ENCODE measurements at places on chromosomes 5 and 9.

- no peak for DNase-seq
These were observed 579.7 kb upstream of the CDH10 start for GRCh38 chr5:25224316-25224982.

DNA sequence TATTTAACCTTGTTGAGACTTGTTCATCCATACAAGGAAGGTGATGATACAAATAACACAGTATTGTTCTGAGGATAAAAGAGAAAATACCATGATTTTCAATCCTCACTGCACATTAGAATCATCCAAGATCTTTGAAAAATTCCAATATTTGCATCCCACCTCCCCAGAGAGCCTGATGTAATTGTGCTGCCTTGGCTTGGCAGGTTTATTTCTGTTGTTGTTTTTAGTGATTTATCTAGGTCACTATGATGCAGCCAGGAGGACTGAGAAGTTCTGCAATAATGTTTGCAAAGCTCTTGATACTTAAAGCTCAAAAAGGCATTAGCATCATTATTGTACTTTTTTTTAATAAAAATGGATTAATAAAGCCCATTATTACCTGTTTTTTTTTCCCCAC lies 67.0 kb upstream of the NMUR2 start:
- no peak for DNase-seq

- DNase-seq: no peak
These were observed 6.6 kb downstream of the IDNK start for GRCh38 chr9:83629433-83630104.

DNA sequence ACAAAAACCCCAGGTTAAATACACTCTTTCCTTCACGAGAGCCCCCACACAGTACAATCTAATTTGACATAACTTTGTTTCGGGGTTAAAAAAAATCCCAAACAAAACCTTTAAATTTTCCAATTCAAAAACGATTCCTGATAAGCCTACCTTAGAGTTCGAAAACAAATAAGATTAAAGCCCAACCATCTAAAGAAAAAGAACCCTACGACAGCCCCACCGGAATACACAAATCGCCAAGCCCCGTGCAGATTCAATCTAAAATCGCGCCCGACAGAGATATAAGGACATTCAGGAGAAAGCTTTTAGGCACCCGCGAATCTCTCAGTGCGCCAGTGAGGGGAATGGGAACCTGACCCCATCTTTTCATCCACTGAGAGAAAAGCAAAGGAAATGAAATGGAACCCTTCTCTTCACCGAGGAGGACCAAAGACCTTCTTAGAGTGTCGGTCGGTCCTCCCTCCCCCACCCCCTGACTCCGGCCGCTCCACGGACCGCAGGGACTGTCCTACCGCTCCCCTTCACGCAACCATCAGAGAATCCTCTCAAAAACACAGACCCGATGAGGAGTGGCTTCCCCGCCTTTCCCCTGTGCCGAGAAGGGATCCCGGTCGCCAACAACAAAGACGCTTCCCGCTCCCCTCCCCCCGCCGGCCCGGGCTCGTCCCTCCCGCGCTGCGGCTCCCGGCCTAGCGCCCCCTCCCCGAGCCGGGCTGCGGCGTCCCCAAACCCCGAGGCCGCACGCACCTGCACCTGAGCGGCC lies 925 bp downstream of the ABHD17B start:
- DNase-seq: peak; percentile 23

DNA sequence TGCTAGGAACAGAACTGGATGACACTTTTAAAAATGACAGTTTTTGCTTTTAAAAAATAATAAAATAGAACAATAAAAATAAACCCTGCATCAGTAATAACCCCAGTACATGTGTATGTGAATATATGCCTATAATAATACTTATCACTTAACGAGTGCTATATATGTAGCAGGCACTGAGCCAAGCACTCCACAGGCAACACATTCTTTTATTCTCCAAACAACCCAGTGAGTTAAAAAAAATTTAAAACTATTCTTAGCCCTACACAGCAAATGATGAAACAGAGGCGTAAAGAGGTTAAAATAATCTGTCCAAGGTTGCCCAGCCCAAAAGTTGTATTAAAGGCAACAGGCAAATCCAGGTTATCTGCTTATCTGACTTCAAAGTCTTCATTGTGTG lies 124.5 kb upstream of the SMIM23 start:
- DNase-seq: no peak

DNA sequence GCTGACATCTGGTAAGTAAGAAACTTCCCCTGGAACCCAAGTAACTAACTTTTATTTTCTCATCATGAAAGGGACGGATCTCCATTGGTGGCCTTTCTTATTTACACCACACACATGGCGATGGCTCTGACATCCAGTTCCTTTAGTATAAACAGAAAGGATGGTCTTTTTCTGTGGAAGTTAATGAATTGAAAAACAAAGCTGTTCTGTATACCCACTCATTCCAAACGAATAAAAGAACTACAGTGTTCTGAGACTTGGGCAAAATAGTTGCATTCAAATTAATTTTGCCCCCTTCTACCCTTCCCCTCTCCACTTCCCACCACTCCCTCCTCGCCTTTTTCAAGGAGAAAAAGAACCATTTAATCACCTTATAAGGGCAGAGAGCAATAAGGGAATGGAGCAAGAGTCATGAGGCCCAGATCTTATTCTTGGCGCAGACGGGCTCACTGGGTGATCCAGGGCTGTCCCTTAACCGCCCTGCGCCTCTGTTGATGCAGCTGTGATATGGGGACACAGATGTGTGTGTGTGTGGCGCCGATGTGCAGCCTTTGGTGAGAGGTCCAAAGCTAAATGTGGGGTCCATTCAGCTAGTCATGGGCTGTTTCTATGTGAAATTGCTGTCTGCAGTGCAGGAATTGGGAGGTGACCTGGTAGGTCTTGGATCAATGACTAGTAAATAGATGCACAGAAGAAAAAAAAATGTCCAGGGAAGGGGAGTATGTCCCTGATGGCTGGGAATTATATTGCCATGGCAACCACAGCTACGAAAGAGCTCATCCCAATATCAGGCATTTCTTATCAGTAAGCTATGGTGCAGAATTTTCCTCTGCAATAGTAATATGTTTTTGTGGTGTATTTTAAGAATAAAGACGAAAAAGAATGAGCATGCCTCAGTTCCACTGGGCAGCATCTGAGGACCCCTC lies 141.5 kb upstream of the ERCC6L2 start:
- no peak for DNase-seq

GRCh38 chr5:178312880-178313282 lies 80.3 kb upstream of the PHYKPL start:
- no peak for DNase-seq

- no peak for DNase-seq
These were observed 24.9 kb downstream of the GSN start for GRCh38 chr9:121292801-121293241.

GRCh38 chr9:89635816-89636215 lies 31.0 kb downstream of the GADD45G start:
- DNase-seq: peak; percentile 8

DNA sequence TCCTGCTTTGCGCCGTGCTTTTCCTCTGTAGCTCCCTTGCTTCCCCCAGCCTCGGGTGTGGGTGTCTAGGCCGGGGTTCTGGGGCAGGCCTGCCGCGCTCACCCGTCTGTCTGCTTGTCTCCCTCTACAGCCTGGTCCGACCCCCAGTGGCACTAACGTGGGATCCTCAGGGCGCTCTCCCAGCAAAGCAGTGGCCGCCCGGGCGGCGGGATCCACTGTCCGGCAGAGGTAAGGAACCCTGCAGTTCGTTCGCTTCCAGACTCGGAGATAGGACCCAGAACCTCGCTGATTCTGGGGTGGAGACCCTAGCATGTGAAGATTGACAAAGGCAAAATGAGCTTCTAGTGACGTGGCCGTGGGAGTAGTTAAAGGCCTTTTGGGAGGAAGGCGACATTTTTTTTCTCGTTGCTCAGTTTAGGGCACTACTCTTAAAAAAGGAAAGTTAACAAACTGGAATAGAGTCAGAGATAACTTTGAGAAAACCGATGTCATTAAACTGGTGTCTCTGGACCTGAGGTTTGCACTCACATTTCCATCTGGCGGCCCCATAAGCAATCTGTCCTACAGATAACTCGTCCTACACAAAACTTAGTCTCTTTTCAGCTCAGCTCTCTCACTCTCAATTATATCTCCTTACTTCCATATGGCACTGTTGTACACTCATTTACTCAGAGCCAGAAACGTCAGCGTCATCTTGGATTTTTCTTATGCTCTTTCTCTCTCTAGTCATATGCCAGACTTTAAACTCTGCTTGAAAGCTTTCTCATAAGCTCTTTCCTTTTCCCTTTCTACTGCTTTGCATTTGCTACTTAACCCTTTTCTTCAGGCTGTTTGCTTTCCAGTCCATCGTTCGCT lies 561 bp downstream of the SEC61B start:
- DNase-seq: no peak

GRCh38 chr5:148687871-148688270 lies 33.5 kb upstream of the HTR4 start:
- DNase-seq: no peak

DNA sequence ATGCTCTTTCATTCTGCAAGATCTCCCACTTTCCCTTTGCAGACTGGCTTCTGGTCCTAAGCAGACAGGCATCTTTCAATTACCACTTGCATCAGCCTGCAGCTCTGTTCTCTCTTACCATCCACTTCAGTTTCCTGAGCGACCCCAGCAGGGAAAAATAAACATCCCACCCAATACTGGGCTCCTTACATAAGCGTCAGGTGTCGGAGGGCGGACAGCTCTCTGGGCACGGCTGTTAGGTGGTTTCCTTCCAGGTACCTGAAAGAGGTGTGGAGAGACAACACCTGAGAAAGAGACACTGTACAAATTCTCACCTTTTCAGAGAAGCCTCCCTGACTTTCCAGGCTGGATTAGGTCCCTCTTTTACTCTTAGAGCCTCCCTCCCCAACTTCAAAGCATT lies 145.1 kb upstream of the PANK3 start:
- no peak for DNase-seq

GRCh38 chr9:4859035-4859434 lies 66.3 kb downstream of the RCL1 start:
- DNase-seq: no peak

GRCh38 chr5:1901983-1902382 lies 19.3 kb upstream of the IRX4 start:
- DNase-seq: no peak

DNA sequence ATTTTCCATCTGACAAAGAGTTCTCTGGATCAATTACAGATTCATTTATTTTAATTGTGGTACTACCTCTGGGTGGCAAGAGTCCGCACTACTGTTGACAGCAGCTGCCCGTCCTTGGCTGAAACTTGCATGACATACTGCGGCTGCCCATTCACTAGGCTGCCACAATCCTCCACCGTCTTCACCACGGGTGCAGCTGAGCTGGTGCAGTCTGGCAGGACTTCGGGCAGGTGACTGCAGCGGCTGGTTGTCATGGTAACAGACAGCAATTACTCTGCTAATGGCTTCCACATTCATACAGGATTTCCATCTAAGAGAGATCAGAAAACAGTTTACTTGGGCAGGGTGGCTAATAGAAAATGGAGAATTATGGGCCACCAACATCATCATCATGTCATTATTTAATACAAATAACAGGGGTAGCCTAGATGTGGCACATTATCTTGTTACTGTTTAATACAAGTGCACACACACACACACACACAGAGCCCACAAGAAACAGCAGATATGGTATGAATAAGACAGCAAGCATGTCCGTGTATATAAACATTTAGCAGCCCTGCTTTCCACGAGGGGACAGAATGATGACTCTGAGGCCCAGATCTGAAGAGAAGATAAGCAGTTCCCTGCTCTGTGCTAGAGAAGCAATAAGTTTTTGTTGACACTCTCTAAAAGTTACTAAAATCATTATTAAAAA lies 112.3 kb downstream of the MARCHF3 start:
- DNase-seq: peak; percentile 29

GRCh38 chr5:26295541-26295940 lies 742.8 kb downstream of the CDH9 start:
- DNase-seq: no peak

DNA sequence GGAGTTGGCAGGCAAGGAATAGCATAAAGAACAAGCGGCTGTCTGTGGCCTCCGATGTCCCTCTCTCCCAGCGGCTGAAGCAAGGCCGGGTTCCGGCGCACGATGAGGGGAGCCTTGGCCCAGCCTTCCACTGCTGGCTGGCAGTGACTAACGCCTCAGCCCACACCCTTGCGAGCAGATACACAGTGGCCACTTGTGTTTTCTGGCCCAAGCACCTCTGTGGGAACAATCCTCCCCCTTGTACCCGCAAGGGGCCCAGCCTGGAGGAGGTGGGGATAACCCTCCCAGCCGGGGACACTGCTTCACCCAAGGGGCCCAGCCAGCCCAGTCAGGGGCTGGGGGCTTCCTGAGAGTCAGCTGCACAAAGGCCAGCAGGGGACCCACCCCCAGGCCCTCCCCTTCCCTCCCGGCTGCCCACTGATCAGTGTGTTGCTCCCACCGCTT lies 23.2 kb downstream of the STK10 start:
- DNase-seq: peak; percentile 70

- DNase-seq: no peak
These were observed 17.4 kb upstream of the CD180 start for GRCh38 chr5:67214036-67214435.

DNA sequence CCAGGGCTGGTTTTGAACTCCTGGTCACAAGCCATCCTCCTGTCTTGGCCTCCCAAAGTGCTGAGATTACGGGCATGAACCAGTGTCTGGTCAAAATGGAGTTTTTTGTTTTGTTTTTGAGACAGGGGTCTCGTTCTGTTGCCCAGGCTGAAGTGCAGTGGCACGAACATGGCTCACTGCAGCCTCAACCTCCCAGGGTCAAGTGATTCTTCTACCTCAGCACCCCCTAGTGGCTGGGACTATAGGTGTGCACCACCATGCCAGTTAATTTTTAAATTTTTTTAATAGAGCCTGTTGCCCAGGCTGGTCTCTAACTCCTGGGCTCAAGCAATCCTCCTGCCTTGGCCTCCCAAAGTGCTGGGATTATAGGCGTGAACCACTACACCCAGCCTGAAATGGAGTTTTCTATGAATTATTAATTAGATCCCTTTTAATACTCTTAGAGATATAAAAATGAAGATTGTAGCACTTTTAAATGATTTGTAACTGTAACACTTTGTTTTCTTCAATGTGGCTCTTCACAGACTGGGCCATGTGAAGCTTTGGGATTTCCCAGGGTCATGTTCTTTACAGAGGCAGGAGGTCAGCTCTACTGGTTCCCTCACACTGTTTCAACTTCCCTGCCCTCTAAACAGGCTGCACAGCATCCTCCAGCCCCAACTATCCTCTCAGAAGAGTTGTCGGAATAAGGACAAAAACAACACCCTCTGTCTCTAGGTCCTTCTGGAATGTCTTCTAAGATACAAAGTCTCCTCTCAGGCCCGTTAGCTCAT lies 32.7 kb upstream of the SPARC start:
- peak; percentile 74 for DNase-seq

DNA sequence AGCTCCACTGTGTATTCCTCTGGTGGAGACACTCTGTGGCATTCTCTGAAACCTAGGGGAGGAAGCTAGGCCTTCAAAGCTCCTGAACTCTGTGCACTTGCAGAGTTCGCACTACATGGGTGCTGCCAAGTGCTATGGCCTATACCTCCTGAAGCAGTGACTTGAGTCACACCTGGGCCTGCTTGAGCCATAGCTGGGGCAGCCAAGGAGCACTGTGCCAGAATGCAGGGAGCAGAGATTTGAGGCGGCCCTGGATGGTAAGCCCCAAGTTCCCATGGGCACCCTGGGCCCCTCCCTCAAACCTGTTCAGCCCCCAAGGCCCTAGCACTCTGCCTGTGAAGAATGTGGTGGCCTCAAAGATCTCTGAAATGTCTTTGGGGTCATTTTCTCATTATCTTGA lies 212.9 kb downstream of the SPATA31A6 start:
- no peak for DNase-seq

Measured in fibroblast of pulmonary artery (primary cell).